ENCODE measurements at places on chromosomes 4 and X.

DNA sequence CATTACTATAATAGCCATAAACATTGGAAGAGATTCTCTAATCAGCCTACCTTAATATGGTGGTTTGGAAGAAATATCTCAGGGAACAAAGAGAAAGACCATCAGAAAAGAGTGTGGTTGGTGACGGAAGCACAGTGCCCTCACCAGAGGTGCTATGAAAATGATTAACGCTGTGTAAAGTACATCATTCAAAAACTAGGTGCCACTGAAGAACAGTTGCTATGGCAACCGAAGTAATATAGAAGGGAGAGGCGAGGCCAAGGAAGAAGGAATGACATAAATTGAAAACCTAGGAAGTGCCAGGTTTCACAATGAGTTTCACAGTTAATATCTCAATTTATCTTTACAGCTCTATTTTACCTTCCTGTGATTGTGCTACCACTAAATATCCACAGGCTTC lies 57.0 kb upstream of the ARSJ start:
- DNase-seq: no peak

GRCh38 chr4:103451341-103451740 lies 253.2 kb upstream of the CENPE start:
- no peak for DNase-seq

- no peak for DNase-seq
Observed at GRCh38 chr4:16977081-16977480, 78.6 kb upstream of the LDB2 start.

- no peak for DNase-seq
Observed at GRCh38 chr4:186765673-186766546, 42.3 kb upstream of the FAT1 start.
